EH (cell line): ENCODE measurements at places on chromosomes 3 and 15.

- no peak for DNase-seq
These were observed 10.3 kb downstream of the CTNNB1 start for GRCh38 chr3:41209646-41210045.

DNA sequence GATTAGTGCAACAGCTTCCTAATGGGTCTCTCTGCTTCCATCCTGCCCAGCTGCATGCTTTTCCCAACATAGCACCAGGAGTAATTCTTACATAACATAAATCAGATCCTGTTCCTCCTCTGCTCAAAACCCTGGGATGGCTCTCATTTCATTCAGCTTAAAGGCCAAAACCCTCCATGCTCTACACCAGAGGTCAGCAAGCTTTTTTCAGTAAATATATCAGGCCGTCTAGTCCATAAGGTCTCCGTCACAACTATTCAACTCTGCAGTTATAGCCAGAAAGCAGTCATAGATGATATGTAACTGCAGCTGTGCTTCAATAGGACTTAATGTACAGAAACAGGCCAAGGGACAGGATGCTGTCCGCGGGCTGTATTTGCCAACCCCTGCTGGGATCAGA, 202.8 kb upstream of the UBE2E2 start:
- DNase-seq: no peak

GRCh38 chr3:127707851-127708411, 35.2 kb downstream of the ABTB1 start:
- no peak for DNase-seq

- DNase-seq: no peak
These were observed 4.3 kb upstream of the RHCG start for GRCh38 chr15:89500397-89501270.

DNA sequence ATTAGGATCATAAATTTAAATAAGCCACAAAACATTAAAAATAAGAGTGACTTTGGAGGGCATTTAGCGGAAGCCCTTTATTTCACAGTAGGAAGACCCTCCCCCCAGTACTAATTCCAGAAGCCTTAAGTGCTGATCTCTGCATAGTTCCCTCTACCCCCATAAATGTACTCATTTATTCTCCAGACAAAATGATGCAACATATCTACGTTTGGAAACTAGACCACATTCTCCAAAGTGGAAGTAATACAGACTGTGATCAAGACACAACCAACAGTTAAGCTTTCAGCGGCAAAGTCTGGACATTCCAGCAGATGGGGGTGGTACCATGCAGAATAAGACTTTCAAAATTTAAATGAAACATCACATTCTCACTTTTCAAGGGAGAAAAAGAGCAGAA, 44.8 kb upstream of the RPS17 start:
- DNase-seq: peak; percentile 43

GRCh38 chr3:50089609-50089945, 858 bp downstream of the RBM5 start:
- peak; percentile 43 for DNase-seq

GRCh38 chr15:28021281-28022039, 77.7 kb downstream of the OCA2 start:
- peak; percentile 1 for DNase-seq

- no peak for DNase-seq
These were observed 9.7 kb upstream of the SHF start for GRCh38 chr15:45197512-45197911.

GRCh38 chr3:114377426-114377825, 83.6 kb downstream of the TIGIT start:
- peak; percentile 25 for DNase-seq

DNA sequence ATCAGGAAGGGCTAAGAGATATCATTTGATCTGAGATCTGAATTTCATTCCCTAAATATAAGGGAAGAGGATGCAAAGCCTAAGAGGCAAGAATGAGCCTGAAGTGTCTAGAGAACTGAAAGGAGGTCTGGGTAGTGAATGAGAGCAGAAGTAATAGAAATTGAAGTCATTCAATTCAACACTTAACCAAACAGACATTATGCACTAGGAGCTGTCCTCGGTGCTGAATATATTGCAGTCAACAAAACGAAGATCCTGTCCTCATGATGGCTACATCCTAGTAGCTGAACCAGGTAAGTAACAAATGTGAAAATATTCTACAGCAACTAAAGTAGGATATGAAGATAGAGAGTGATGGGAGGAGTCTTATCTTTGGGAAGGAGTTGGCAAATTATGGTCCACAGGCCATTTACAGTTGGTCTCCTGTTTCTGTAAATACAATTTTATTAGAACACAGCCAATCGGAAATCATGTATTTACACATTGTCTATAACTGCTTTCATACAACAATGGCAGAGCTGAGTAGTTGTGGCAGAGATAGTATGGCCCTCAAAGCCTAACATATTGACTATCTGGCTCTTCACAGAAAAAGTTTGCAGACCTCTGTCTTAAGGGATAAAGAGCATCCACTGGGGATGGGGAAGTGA, 192.9 kb upstream of the CADPS start:
- peak; percentile 64 for DNase-seq

DNA sequence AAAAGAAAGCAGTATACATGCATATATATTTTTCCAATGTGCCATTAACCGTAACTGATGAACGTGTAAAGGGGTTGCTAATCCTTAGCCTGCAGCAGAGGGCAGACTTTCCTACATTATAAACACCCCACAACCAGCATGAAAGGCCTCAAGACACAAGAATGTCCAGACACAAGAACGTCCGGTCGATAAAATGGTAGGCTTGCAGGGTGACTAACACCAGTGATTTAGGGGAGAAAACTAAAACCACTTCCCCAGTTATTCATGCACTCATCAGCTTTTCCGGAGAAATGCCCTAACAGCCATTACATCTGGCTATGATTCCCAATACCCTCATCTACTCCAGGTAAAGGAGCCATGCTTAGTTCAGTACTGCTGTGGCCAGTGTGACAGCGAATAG, 57.4 kb downstream of the LRTM1 start:
- DNase-seq: peak; percentile 98

DNA sequence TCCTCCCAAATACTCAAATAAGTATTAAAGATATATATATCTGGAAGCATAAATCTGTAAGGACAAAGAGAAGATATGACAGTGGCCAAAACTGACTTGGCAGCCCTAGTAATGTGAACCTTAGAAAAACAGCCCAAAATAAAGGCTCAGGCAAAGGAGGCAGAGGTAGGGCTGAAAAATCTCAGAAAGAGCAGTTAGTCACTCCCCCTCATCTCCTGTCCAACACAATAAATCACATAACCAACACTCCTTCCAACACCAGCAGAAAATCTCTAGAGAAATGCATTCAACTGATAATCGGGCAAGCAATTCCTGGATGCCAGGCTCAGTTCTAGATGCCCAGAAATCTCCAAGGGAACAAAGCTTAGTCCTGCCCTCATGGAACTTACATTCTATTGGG, 22.1 kb upstream of the CHRM5 start:
- no peak for DNase-seq

DNA sequence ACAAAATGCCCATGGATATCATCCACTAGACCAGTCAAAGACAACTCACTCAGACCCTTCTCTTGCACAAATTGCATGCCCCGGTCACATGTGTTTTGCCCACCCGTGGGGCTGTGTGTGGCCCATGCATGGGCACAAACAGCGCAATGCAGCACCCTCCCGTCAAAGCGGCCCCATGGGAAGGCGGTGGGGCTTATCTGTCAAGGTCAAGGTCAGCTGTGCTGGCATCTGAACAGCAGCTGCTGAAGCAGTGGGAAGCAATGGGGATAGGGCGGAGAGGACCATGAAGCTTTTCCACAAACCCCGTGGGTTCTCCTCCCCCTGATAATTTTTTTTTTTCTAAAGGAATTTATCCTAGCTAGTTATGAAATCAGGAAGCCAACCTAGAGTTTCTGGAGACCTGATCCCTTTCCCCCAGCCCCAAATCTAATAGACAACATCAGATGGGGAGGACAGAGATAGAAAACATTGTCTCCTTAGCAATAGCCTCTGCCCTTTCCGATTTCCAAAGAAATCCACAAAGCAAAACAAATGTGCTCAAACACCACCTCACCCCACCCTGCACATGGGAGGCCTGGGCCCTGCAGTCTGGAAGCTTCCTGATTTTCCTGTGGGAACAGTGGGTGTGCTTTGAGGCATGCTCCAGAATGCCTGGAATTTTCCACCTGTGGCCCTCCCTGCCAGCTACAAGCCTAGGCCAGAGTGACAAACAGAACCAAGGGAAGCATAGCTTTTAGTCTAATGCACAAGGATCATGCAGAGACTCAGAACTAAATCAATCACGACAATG, 84.4 kb downstream of the BDH1 start:
- DNase-seq: no peak

- DNase-seq: no peak
These were observed 160.3 kb downstream of the MTHFS start for GRCh38 chr15:79736435-79737000.

DNA sequence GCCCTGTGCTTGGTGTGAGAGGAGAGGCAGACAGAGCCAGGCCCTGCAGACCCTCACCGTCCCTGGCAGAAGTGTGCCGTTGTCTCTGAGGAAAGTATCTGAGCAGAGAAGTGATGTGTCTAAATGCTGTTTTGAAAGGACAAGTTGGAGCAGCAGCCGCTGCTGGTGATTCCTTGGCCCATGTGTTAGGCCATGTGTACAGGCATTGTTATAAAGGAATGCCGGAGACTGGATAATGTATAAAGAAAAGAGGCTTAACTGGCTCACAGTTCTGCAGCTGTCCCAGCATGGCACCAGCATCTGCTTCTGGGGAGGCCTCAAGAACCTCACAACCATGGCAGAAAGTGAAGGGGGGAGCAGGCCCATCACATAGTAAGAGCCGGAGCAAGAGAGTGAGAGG, 334.6 kb upstream of the ATP10A start:
- no peak for DNase-seq

GRCh38 chr3:128549283-128550112, 56.5 kb upstream of the GATA2 start:
- DNase-seq: peak; percentile 93

- peak; percentile 73 for DNase-seq
These were observed 809.2 kb downstream of the NAALADL2 start for GRCh38 chr3:175668300-175668699.

DNA sequence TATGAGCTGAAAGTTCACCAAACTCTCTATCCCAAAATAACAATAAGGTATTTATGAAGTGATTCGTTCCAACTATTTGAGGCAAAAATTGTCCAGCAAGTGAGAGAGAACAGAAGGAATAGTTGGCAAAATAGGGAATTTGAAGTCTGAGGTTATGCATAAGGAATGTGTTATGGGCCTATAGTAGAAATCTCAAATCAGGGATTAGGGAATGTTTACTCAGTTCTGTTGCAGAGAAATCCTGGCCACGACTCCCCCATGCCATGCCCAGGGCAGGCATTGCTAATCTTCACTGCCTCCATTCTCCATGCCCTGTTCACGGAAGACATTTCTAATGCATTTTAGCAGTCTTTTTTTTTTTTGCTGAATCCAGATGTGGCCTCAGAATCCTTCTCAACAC, 58.6 kb downstream of the FLNB start:
- DNase-seq: peak; percentile 88

GRCh38 chr3:141353652-141354495, 14.4 kb upstream of the ZBTB38 start:
- no peak for DNase-seq

GRCh38 chr15:70351941-70352774, 254.4 kb upstream of the TLE3 start:
- DNase-seq: no peak

- peak; percentile 88 for DNase-seq
These were observed 497.9 kb upstream of the SGO1 start for GRCh38 chr3:20683910-20684309.

- peak; percentile 38 for DNase-seq
These were observed 1.0 kb downstream of the UBE2E1 start for GRCh38 chr3:23806534-23807423.

- peak; percentile 90 for DNase-seq
These were observed at the start of gene TTLL13 for GRCh38 chr15:90249203-90249863. TSS of gene TTLL13 (plus strand) at chr15:90249556. CDS start at chr15:90250631, 1,075 bp downstream.

DNA sequence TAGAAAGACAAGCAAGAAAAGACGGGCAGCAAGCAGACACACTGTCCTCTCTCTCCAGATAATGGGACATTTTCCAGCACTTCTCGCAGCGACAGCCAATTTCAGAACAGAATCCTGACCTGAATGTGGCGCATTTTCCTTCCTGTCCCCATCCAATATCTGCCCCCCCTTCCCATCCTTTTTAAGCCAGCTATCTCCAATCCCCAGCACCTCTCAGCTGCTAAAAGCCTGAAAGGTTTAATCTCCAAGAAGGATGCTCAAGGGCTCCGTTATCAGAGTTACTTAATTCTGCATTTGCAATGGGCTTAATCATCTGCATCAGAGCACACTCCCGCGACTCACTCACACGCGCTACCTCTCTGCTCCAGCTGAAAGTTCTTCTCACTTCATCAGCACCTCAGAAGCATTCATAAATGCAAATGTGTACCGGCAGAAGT, 50.5 kb downstream of the SRGAP3 start:
- no peak for DNase-seq

GRCh38 chr15:101431301-101431700, 58.2 kb downstream of the PCSK6 start:
- no peak for DNase-seq

DNA sequence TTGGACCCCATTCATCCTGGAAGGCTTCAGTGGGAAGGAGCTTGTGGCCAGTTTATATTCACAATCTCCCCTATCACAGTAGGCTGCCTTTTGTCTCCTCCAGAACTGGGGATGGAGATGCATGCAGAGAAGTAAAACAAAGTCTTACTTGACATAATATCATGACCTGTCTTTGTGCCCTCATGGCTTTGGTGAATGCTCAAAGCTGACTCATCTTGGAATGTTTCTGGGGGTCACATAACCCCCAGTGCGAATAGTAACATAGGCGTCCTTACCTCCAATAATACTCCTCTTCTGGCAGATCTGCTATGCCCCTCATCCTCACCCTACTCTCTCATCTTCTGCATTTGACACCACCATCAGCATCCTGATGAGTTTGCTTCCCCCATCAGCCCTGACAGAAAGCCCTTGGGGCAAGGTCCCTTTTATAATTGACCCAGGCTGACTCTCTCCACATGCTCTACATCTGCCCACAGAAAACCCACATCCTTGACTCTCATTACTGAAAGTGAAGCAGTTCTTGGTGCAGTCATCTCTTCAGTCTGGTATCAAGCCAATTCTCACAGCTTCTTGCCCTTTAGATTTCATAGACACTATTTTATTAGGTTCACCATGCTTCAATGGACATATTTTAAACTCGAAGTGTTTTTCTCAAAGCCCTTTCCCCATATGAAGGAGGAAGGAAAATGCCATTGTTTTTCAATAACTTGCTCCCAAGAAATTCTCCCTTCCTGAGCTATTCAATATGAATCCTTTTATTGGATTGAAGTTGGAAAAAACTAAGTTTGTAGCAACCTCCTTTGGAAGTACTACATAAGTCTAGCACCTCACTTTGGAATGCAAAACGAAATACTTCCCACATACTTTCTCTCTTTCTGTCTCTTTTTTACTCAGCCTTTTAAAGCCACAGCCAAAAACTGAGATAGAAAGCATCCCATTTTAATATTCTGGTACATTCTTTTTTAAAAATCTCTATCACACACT, 36.6 kb downstream of the OSTN start:
- peak; percentile 91 for DNase-seq

DNA sequence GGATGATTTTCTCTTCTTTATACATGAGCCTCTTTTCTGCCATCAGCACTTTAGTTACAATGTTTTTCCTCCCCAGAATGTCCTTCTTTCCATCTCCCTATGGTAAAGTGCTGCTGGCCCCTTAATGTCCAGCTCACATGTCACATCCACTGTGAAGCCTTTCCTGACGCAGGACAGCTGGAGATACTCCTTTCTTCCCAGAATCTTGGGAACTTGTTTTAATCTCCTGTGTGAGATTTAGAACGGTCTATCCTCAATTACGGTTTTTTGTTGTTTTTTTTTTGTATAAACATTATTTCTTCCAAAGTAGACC, 147.7 kb upstream of the TSC22D2 start:
- no peak for DNase-seq

- DNase-seq: no peak
These were observed 27.6 kb downstream of the CMC1 start for GRCh38 chr3:28268989-28269388.
